CD4-positive, CD25-positive, alpha-beta regulatory T cell (primary cell): ENCODE measurements at places on chromosomes 12 and 14. TPM values are rescaled to one million over a fixed set of nuclear protein-coding genes. Genes with fewer than 3 reads are reported as not detected.

- H3K4me1 ChIP-seq, result no peaks in the 10 kb centered on the region
- H3K27ac ChIP-seq, result no peak overlapping the region
- no peaks in the 10 kb centered on the region for H3K27me3 ChIP-seq
- DNase-seq, result no peak
- H3K4me3 ChIP-seq, result no peak overlapping the region
- H3K36me3 ChIP-seq, result no peaks in the 10 kb centered on the region
Measured at GRCh38 chr12:130367003-130367402, 29.3 kb downstream of the PIWIL1 start.

- no peaks in the 10 kb centered on the region for H3K36me3 ChIP-seq
- H3K4me3 ChIP-seq, result no peak overlapping the region
- H3K27me3 ChIP-seq, result no peaks in the 10 kb centered on the region
- DNase-seq, result no peak
- no peaks in the 10 kb centered on the region for H3K4me1 ChIP-seq
- H3K27ac ChIP-seq, result no peak overlapping the region
Measured at GRCh38 chr12:11624116-11624515, 25.4 kb upstream of the ETV6 start.

DNA sequence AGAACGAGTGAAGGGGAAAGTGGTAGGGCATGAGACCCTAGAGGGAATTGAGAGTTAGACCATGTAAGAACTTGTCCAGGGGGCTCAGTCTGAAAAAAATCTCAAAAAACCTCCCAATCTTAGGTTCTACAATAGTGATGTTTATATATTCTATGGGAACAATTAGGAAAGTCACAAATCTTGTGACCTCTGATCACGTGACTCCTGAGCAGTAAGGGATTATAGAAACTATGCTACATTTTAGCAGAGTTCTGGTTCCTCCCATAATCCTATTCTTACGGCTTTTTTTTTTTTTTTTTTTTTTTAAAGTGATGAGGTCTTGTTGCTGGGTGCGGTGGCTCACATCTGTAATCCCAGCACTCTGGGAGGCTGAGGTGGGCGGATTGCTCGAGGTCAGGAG lies 5.8 kb downstream of the ADCK1 start:
- H3K4me1 ChIP-seq, result peaks cover 2% of the 10 kb centered on the region
- no peak for DNase-seq
- no peaks in the 10 kb centered on the region for H3K36me3 ChIP-seq
- H3K27me3 ChIP-seq, result no peaks in the 10 kb centered on the region

DNA sequence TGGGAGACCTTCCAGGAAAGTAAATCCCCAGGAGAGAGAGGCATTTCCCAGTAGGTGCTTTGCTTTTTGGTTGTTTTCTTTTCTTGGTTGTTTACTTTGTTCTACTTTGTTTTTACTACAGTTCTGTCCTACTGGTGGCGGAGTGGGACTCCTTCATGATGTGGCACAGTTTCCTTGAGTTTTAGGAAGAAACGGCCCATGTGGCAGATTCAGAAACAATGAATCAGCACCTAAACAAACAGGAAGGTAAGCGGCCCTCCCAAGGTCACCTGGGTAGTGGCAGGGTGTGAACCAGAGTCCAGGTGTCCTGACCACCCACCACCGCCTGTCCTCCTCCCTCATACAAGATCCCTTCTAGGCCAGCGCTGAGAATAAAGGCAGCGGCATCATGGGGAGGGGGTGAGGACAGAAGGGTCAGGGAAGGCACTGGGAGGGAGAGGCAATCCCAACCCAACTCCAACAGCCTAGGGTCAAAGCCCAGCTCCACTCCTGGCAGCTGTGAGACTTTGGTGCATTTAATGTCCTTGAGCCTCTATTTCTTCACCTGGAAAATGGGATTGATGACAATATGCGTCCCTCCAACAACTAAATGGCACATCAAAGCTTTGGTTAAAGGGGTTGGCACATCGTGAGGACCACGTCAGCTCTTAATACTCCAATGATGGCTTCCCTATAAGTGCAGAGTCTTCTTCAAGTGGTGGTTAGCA lies 111.5 kb upstream of the BCL2L14 start:
- no peaks in the 10 kb centered on the region for H3K36me3 ChIP-seq
- H3K4me3 ChIP-seq, result no peak overlapping the region
- H3K4me1 ChIP-seq, result peaks cover 13% of the 10 kb centered on the region
- H3K27me3 ChIP-seq, result no peaks in the 10 kb centered on the region
- DNase-seq, result no peak

- H3K27ac ChIP-seq, result no peak overlapping the region
- H3K4me1 ChIP-seq, result no peaks in the 10 kb centered on the region
- DNase-seq, result no peak
- no peaks in the 10 kb centered on the region for H3K27me3 ChIP-seq
Measured at GRCh38 chr12:112191201-112191600, 65.8 kb downstream of the TRAFD1 start.

RDH16 gene
- polyA plus RNA-seq, result 0.55 TPM

DIO2 gene
- polyA plus RNA-seq, result not detected

FGF23 gene
- polyA plus RNA-seq, result not detected

DNA sequence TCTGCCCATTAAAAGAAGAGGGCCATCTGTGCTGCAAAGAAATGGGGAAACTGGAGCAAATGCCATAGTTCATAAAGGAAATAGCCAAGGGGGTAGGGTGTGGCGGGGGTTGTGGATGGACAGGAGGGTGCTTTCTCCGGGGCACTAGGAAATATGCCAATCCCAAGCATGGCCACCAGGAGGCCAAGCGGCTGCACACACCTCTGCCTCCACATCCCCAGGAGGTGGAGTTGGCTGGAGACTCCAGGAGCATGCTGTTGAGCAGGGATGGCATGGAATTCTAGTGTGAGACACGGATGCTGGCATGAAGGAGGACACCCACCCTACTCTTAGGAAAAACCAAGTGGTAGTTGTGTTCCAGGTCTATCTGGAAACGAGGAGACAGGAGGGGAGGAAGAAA lies 25.2 kb downstream of the NID2 start:
- no peak overlapping the region for H3K27ac ChIP-seq
- no peaks in the 10 kb centered on the region for H3K4me1 ChIP-seq
- DNase-seq, result peak; percentile 39
- H3K36me3 ChIP-seq, result no peaks in the 10 kb centered on the region
- H3K4me3 ChIP-seq, result no peak overlapping the region

GRCh38 chr14:104800015-104800770 lies 708 bp upstream of the ZBTB42 start:
- H3K4me1 ChIP-seq, result peaks cover 31% of the 10 kb centered on the region
- no peaks in the 10 kb centered on the region for H3K27me3 ChIP-seq
- peak; percentile 75 for DNase-seq
- H3K36me3 ChIP-seq, result no peaks in the 10 kb centered on the region
- no peak overlapping the region for H3K4me3 ChIP-seq

- H3K36me3 ChIP-seq, result no peaks in the 10 kb centered on the region
- no peak overlapping the region for H3K27ac ChIP-seq
- no peak overlapping the region for H3K4me3 ChIP-seq
- no peaks in the 10 kb centered on the region for H3K27me3 ChIP-seq
- DNase-seq, result no peak
Measured at GRCh38 chr14:104743461-104744380, 9.2 kb upstream of the SIVA1 start.

ABCD4 gene
- 27.6 TPM for polyA plus RNA-seq

- peaks cover 2% of the 10 kb centered on the region for H3K36me3 ChIP-seq
- H3K27ac ChIP-seq, result peak within 1 kb of the TSS; percentile 79
- no peaks in the 10 kb centered on the region for H3K27me3 ChIP-seq
- no peak within 1 kb of the TSS for H3K4me3 ChIP-seq
Measured at GRCh38 chr12:52006726-52007157, at the start of gene TAMALIN. TAMALIN (plus strand) TSS chr12:52006946; CDS start chr12:52007020, 74 bp downstream.

DNA sequence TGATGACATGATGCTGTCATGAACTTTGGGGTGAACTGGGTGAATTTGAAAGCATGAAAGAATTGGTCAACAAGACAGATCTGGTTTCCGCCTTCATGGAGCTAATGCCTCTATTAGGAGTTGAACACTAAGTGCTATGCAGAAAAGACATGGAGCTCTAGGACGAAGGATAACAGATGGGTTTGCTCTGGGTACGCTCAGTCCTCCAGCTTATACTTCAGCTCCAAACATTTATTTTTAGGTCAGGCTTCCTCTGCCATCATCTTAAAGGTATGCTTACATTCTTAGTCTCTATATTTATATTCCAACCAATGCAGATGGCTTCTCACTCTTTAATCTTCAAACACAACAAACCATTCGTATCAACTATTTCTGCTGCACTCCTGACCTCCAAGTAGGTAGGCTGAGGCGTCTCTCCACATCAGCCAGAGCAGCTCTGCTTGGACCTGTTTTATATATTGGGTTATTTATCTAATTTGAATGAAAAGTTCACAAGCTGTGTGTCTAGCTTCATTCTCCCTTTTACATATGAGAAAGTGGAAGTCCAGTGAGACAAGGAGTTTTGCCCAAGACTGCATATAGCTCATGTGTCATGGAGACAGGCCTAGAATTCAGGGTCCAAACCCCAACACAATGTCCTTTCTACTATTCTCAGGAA lies 226.3 kb downstream of the SPTSSA start:
- H3K27me3 ChIP-seq, result no peaks in the 10 kb centered on the region
- H3K4me1 ChIP-seq, result no peaks in the 10 kb centered on the region
- H3K27ac ChIP-seq, result no peak overlapping the region
- DNase-seq, result no peak

DNA sequence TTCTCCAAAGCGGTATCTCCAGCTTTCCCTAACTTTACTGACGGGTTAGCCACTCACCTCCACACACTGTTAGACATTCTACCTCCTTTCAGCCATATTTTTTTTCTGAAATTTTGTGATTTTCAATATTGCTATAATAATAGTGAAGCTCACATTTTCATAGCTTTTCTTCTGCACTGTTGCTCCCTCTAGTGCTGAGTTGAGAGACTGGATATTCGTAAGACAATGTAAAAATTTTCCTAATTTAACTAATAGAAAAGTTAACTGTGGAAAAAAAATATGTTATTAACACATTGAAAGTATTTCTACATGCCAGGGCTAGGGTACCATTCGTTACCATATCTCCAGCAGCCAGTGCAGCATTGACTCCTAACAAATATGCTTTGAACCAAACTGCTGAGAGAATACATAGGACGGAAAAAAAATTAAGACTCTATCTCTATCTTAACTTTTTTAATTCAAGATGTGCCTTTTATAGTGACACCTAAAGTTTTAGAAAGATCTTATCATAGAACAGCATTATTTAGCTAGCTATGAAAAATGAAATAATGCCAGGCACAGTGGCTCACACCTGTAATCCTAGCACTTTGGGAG lies 48.7 kb upstream of the ABCC9 start:
- no peak overlapping the region for H3K27ac ChIP-seq
- H3K4me1 ChIP-seq, result no peaks in the 10 kb centered on the region
- no peaks in the 10 kb centered on the region for H3K36me3 ChIP-seq
- H3K4me3 ChIP-seq, result no peak overlapping the region
- DNase-seq, result no peak

DNA sequence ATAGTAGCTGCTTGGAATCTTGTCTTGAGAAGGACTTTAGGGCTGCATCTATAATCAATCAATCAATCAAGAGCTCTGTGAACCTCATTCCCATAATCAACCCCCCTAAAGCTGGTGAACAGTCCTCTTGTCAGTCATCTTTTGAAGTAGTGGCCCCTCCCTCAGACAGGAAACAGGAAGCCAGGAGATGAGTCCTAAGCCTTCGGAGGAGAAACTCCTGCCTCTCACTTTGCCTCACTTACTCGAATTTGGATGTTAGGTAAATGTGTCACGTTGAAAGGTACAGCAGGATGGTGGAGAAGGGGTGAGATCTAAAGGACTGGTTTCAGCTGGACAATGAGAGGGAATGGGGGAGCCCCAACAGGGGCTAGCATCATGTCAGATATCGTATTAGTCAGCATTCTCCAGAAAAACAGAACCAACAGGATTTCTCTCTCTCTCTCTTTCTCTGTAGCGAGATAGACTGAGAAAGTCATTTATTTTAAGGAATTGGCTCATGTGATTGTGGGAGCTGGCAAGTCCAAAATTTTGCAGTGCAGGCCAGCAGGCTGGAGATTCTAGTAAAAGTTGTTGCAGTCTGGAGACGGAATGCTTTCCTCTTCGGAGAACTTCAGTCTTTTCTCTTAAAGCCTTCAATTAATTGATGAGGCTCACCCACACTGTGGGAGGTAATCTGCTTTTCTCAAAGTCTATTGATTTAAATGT lies 144.4 kb upstream of the PWP1 start:
- DNase-seq, result no peak
- H3K4me1 ChIP-seq, result no peaks in the 10 kb centered on the region
- no peak overlapping the region for H3K27ac ChIP-seq
- H3K36me3 ChIP-seq, result no peaks in the 10 kb centered on the region
- H3K4me3 ChIP-seq, result no peak overlapping the region
- H3K27me3 ChIP-seq, result no peaks in the 10 kb centered on the region

DNA sequence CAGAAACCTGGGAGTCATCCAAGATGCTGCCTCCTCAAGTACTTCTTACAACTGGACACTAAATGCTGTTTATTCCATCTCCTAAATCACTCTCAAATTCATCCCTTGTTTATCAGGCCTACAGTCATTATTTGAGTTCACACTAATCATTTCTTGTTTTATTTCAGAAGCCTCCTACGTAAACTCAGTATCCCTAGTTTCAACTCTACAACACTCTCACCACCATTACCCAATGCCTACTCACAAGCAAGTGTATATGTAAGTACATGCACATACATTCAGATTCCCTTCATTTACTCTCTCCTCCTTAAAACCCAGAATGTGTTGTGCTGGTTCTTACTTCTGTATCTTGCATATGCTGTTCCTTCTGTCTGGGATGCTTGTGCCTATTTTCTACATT lies 43.0 kb downstream of the DDHD1 start:
- H3K4me1 ChIP-seq, result peaks cover 24% of the 10 kb centered on the region
- no peaks in the 10 kb centered on the region for H3K36me3 ChIP-seq
- H3K27ac ChIP-seq, result peak overlapping the region; percentile 83
- DNase-seq, result no peak
- H3K4me3 ChIP-seq, result peak overlapping the region; percentile 98

KRT77 gene
- polyA plus RNA-seq, result not detected

- H3K27ac ChIP-seq, result no peak overlapping the region
- H3K4me1 ChIP-seq, result peaks cover 39% of the 10 kb centered on the region
- no peak overlapping the region for H3K4me3 ChIP-seq
- no peaks in the 10 kb centered on the region for H3K36me3 ChIP-seq
Measured at GRCh38 chr14:102928412-102929240, 6.2 kb downstream of the AMN start.

DNA sequence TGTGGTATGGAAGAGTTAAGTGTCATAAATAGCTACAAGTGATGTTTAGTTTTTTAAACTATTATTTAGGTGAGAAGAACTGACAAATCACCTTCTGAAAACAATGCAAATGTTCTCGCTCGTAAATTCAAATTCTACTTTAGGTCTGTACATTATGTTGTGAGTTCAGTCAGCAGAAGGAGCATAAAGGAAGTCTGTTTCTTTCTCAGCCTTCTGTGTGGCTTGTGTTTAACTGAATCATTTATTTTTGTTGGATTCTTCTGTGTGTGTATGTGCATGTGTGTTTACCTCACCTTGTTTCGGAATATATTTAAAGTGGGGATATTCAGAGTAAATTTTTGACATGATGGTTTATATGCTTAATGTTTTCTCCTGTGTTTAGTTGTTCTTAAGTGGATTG lies 285.9 kb downstream of the TMTC2 start:
- H3K4me1 ChIP-seq, result no peaks in the 10 kb centered on the region
- no peaks in the 10 kb centered on the region for H3K27me3 ChIP-seq
- no peaks in the 10 kb centered on the region for H3K36me3 ChIP-seq
- no peak overlapping the region for H3K27ac ChIP-seq
- DNase-seq, result no peak

GRCh38 chr14:69081271-69081670 lies 71.6 kb downstream of the DCAF5 start:
- H3K27ac ChIP-seq, result no peak overlapping the region
- H3K36me3 ChIP-seq, result peaks cover 60% of the 10 kb centered on the region
- H3K4me3 ChIP-seq, result no peak overlapping the region
- DNase-seq, result no peak
- no peaks in the 10 kb centered on the region for H3K27me3 ChIP-seq
- no peaks in the 10 kb centered on the region for H3K4me1 ChIP-seq
